ENCODE measurements at places on chromosomes 4 and X.

GRCh38 chrX:9131066-9131465 lies 97.1 kb upstream of the FAM9B start:
- no peak for DNase-seq

- no peak for DNase-seq
Observed at GRCh38 chrX:37075892-37076595, 67.9 kb downstream of the FAM47C start.

DNA sequence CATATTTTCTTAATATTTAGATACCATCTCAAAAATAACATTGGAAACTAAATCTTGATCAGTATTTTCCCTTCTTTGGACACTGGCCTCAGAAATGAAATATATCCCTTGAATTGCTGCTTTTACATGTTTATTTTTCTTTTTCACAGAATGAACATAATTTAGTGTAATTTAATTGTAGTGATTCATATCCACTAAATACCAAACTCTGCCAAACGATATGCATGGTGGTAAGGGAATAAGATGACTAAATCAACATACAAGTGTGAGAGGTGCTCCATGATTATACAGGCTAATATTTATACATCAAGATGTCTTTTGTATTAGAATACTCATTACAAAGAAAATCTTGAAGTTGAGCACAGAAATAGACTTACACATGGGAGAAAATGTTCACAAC lies 216.8 kb upstream of the PACRGL start:
- DNase-seq: no peak

- DNase-seq: no peak
Observed at GRCh38 chr4:168731006-168731636, 234.3 kb downstream of the PALLD start.

- peak; percentile 51 for DNase-seq
Observed at GRCh38 chrX:119682019-119682989, 10.7 kb downstream of the SEPTIN6 start.

GRCh38 chr4:159607809-159608208 lies 504.9 kb downstream of the RAPGEF2 start:
- DNase-seq: no peak

- DNase-seq: no peak
Observed at GRCh38 chr4:78059524-78059889, 2.4 kb downstream of the FRAS1 start.

DNA sequence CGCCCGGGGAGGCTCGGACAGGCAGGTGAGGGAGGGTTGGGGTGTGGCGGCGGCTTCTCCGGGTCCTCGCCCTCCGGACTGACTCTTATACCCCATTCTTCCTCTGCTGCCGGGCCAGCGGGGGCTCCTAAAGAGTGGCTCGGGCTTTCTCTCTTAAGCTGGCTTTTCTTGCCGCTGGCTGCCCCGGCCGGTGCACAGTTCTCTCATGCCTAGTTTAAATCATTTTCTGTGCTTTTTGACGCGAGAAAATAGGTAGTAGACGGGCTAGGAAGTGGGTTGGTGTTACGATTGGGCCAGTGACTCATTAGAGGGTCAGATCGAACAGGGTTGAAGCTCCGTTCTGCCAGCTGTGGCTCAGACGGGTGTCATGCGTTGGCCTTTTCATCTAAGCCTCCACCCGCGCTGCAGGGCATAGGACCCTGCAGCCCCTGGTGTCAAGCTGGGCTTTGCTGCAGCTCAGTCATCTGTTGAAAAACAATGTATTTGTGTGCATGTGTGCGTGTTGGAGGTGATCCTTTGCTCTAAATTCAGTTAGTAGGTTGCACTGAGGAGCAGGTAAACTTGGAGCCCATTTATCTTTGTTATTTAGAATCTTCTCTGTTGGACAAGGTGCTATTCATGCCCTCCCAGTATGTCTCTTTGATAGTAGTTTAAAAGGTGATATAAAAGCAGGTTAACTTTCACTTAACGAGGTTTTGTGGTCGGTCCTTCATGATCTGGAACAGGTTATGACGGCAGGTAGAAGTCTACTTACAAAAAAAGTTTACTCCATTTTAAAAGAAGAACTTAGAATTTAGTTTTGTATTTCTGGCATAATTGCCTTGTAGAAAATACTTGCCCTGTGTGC lies 802 bp downstream of the BMP2K start:
- DNase-seq: peak; percentile 51

GRCh38 chrX:110399966-110400365 lies 41.3 kb downstream of the RTL9 start:
- DNase-seq: no peak

- no peak for DNase-seq
Observed at GRCh38 chr4:1260418-1261106, 11.6 kb upstream of the CTBP1 start.

GRCh38 chr4:36244257-36245082 lies at the start of gene ARAP2:
Gene ARAP2 (minus strand): TSS chr4:36244514. CDS start chr4:36229486, 15,028 bp downstream.
- peak; percentile 78 for DNase-seq

GRCh38 chrX:153454901-153455550 lies 9.2 kb upstream of the TREX2 start:
- DNase-seq: no peak

GRCh38 chr4:30653291-30653690 lies 66.9 kb upstream of the PCDH7 start:
- DNase-seq: no peak

DNA sequence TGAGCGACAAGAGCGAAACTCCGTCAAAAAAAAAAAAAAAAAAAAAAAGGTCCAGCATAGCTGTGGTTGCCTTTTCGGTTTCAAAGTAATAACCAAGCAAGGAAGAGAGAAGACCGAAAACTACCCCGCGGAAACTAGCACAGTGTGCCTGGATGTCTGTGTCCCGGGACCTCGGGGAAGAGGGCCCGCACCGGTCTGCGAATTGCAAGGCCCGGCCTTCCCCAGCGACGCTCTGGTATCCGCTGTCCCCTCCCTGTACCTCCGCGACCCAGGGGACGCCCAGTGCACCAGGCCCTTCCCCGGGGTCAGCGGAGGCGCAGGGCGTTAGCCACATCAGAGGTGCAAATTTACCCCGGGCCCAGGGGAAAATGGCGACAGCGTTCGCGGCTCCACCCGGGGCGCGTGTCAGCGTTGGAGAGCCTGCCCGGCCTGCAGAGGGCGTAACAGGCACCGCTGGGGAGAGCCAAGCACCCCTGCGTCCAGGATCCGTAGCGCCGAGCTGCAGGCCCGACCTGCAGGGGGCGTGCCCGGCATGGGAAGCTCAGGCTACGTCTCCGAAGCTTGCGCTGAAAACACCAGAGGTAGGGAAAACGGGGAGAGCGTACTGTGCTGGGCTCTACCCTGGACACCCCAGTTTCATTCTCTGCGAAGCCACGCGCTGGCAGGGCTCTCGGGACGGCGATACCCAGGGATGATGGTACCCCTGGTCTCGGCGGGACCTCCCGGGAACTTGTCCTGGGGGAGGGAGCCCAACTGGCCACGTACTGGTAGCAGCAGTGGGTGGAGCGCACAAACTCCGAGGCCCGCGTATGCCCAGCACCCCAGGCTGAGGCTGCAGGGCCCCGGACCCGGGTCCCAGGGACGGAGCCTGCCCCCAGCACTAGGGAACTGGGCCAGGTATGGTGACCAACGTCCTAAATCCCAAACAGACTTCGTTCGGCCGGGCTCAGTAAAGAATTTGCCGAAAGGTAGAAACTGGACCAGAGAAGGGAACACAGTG lies 16.2 kb downstream of the NKX6-1 start:
- DNase-seq: no peak

DNA sequence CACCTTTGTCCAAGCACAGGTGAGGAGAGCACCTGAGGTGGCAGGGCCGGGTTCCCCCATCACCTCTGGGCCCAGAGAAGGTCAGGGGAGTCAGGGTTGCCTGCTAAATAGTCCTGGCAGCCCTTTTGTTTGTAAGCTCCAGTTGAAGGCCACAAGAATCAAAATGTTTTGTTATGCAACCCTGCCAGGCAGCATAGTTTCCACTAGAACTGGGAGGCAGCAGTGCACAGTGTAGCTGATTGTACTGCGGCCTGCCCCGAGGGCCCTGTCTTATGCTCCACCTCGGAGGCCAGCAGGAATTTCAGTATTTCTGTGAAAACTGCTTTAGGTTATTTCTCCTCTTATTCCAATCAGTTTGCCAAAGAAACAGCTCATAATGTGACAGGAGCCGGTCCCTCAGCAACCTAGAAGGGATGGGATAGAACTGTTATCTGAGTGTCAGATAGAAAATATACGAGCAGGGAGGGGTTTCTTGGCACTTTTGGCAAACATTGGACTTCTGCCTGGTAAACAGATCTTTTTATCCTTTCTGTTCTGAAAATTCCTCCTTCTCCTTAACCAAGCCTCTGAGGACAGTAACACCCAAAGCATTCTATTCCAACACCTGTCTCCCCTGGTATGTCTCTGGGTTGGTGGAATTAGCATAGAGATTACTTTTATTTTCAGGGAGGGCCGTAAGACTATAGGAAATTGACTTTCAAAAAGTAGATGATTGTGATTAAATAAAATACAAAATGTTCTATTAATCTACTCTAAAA lies 93.6 kb downstream of the LNX1 start:
- DNase-seq: no peak

GRCh38 chr4:146957237-146957636 lies 11.6 kb upstream of the TTC29 start:
- DNase-seq: no peak

DNA sequence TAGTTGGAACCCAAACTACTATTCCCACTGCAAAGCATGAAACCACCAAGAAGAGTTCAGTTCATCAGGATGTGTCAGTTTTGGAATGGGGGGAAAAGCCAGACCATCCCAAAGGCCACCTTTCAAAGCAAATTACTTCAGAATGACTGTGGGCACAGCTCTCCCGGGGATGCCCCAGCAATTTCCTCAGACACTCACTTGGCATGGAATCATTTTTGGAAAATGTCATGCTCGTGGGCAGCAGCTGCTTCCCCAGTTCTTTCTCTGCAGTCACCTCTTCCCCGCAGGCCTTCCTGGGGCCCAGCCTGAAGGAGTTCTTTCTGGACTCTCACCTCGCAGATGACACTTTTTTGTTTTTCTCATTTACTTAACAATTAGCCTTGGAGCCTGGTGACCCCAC lies 350.3 kb downstream of the NR3C2 start:
- DNase-seq: no peak

DNA sequence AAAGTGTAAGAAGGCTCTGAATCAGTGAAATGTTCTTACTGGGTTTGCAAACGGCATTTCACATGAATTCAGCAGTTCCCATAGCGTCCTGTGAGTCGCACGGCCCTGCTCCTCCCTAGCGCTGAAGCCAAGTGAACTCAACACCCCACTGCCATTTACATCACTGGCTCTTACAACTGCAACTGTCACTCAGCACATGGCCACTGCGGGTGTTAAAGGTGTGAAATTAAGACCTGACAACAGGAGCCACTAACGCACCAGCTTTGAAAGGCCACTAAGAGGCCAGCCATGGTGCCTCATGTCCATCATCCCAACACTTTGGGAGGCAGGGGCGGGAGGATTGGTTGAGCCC lies 31.7 kb downstream of the RNF212 start:
- DNase-seq: no peak

- no peak for DNase-seq
Observed at GRCh38 chr4:70300215-70300614, 34.6 kb upstream of the CABS1 start.

- DNase-seq: no peak
Observed at GRCh38 chrX:130575831-130576389, 174.1 kb downstream of the RBMX2 start.

DNA sequence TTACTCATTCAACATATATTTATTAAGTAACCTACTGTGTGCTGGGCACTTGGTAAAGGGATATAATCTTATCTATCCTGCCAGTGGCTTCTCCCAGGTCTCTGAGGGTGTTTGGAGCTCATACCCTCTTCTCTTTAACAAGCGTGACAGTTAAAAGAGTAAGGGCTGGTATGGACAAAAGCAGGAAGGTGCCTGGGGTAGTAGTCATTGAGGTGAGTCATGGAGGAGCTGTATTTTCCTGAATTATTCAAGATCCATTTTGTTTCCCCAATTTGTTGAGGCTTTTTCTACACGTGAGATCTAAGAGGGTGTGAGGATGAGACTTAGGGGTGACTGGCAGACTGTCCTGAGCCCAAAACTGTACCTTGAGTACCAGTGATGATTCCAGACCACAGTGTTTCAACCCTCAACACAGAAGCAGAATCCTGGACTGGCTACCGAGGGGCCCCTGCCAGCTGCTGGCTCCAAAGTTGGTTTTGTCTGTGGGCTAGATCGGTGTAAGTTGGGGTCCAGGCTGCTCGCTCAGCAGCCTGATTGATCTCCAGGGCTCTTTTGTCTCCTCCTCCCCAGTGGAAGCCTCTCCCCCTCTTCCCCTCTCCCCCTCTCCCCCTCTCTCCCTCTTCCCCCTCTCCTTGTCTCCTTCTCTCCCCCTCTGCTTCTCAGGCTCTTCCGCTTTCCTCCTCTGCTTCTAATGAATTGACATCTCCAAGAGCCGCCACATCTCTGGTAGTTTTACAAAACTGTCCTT lies at the start of gene DRP2:
Gene DRP2, plus strand, starts transcription at position 671 of the 748 bp plus-strand sequence. CDS start 11,862 bp downstream, outside the sequence.
- DNase-seq: no peak
